ENCODE measurements at places on chromosomes 1 and 21. TPM values are rescaled to one million over a fixed set of nuclear protein-coding genes. Genes with fewer than 3 reads are reported as not detected.

- no peak for DNase-seq
Observed at GRCh38 chr1:106937104-106937503, 119.4 kb upstream of the PRMT6 start.

DNA sequence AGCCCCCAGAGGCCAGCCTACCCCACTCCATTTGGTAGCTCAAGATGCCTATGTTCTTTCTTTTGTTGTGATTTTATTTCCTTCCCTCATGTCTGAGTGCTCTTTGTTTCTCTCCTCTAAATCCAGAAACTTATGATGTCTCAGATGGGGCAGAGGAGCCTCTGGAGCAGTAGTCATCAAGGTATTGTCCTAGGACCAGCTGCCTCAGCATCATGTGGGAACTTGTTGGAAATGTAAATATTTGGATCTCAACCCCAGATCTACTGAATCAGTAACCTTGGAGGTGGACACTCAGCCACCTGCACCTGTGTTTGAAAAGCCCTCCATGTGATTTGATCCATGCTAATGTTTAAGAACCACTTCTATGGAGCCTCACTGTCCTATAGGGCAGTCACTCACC, 593.1 kb upstream of the PLXNA2 start:
- no peak for DNase-seq

GRCh38 chr1:12127206-12127810, 39.5 kb upstream of the TNFRSF1B start:
- no peak for DNase-seq

GRCh38 chr1:226939438-226940028, 561 bp upstream of the COQ8A start:
- no peak for DNase-seq

GRCh38 chr1:244137725-244138124, 86.6 kb downstream of the ZBTB18 start:
- DNase-seq = no peak

FCRLA gene
- 0.29 TPM for total RNA-seq

GRCh38 chr21:45562402-45562801, 20.2 kb upstream of the SLC19A1 start:
- DNase-seq = no peak

ACTL8 gene
- total RNA-seq = not detected

LAD1 gene
- not detected for total RNA-seq

SLC25A44 gene
- 17.9 TPM for total RNA-seq

DNA sequence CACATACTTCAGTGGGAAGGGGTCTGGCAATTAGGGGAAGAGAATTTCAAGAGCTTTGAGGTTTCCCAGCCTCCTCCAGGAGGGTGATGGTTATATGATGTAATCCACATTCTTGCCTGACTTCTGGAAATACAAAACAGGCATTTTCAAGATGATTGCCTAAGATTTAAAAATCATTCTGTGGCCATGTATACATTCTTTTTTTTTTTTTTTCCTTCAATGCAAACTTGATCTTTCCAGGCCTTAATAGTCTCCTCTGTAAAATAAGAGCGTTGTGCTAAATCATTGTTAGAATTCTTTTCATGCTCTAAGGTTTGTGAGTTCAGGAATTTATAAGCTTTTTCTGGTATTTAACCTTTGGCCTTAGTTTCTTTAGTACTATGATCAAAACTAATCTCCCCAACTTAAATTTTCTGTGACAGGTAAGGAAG, 192.3 kb upstream of the HMCN1 start:
- peak; percentile 21 for DNase-seq

Measured in SJSA1 (cell line).